Suppressor macrophage (primary cell): ENCODE measurements at places on chromosomes 1 and 21.

DNA sequence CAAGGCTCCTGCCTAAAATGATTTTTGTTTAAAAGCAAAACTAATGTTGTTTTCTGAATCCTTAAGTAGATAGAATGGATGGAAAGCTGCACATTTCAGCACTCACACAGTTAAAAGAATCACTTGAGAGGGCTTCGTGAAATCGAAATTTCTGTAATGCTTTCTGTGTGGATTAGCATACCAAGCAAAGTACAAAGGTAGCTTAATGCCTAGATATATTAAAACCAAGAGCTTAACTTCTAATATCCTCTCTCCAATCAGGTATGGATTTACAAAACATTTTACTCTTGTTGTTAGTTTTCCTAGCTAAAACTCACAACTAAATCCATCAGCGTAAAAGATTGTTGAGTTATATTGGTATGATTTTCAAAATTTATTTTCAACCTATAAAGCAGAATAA is 378.8 kb upstream of the PRMT6 start:
- DNase-seq, result no peak

DNA sequence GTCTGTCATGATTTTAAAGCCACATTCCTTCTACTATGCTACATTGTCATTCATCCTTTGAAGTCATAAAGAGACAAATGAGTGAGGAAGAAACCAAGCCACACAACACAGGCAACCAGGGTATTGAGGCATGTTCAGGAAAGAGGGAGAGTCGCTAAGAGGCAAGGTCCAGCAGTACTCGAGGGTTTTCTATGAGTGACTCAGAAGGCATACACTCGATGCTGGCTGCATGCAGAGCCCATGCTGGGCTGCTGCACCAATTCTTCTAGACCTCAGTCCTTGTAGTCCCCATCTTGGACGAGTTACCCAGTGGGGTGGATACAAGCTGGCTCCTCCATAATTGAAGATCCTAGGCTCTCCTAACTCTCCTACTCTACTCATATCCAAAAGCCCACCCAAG is 57.6 kb downstream of the OLFML2B start:
- DNase-seq, result no peak

GRCh38 chr1:234230414-234230862 is 142.8 kb upstream of the COA6 start:
- no peak for DNase-seq

GRCh38 chr1:54980528-54981241 is at the start of gene TMEM61:
Gene TMEM61, plus strand, starts transcription at chr1:54980628. Its CDS starts 438 bp downstream, at chr1:54981066.
- DNase-seq, result no peak

GRCh38 chr1:41322835-41323234 is 38.4 kb upstream of the FOXO6 start:
- DNase-seq, result peak; percentile 39

GRCh38 chr1:70809069-70809468 is 238.5 kb downstream of the PTGER3 start:
- no peak for DNase-seq

GRCh38 chr1:1617925-1618324 is 2.6 kb downstream of the MIB2 start:
- no peak for DNase-seq

DNA sequence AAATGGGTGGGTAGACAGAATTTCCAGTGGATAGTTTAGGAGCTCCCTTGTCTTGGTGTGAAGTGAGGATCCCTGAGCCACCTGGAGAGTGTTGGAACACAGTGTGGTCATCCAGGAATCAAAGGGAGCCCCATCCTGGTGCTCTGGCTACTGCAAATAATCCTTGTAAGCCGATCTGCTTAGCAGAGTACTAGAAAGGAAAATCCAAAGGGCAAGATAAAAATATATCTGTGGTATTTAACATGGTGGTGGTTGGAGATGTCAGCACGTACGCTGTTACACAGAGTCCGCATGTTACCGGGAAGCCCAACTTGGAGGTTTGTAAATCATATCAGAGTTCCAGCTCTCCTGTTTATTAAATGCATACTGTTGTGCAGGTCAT is 39.0 kb downstream of the VANGL1 start:
- DNase-seq, result no peak

- peak; percentile 49 for DNase-seq
Observed at GRCh38 chr1:159177272-159177907, 6.0 kb downstream of the CADM3 start.

DNA sequence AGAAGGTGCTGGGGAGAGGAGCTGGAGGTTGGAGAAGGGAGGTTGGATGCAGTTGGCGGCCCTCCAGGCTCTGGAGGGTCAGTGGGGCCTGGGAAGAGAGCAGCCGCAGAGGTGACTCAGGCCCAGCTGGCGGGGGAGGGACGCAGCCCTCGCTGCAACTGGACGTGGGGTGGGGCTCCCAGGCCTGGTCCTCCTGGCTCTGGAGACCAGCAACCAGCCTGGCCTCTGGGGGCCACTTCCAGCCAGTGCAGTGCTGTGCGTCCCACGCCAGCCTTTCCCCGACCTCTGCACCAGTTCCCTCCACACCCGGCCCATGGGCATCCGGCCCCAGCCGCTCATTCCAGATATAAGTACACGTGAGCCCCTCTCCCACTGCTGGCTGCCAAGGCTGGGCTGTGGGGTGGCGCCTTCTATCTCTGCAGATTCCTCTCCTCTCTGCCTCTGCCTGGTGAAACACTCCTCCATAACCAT is 38.0 kb upstream of the COL18A1 start:
- DNase-seq, result no peak

GRCh38 chr1:216168546-216168945 is 254.7 kb downstream of the USH2A start:
- no peak for DNase-seq

- peak; percentile 78 for DNase-seq
Observed at GRCh38 chr1:30976143-30976542, 67.6 kb upstream of the SDC3 start.

DNA sequence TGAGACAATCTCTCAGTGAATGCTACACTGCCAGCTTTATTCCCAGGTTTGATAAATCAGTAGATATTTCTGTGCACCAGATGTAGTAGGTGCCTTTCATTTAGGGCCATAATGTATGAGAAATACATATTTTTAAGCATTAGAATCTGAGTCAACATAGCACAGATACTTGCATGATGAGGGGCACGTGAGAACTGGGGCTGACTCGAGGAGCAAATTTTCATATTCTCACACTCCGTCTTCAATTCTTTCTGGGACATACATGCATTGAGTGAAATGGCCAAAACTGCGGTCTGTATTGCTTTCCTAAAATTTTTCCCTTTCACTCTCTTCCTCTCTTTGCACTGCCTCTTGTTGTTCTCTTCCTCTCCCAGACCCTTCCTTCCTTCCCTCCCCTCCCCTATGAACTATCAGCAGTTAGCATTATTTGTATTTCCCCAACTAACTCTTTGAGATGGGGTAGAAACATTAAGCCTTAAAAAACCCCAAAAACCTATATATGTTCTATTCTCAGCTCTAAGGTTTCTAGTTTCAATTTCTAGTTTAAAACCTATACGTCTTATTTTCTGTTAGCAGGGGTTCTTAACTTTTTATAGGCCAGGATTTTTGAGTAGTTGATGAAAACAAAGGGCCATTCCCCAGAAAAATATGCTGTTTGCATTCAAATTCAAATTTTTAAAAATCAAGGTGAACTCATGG is 289.1 kb downstream of the PTBP2 start:
- DNase-seq, result no peak

GRCh38 chr1:45928486-45929205 is 125.2 kb downstream of the MAST2 start:
- no peak for DNase-seq

GRCh38 chr1:38721816-38722215 is 137.8 kb downstream of the RRAGC start:
- DNase-seq, result no peak

DNA sequence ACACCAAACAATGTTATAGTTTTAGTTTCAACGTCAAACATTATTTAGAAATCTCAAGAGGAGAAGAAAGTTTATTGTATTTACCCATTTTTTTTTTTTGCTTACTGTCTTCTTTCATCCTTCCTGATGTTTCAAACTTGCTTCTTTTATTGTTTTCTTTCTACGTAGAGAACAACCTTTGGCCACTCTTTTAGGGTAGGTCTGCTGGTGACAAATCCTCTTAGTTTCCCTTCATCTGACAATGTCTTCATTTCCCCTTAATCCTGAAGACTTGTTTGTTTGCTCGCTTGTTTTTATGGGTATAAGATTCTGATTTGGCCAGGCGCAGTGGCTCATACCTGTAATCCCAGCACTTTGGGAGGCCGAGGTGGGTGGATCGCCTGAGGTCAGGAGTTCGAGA is 89.1 kb downstream of the RHOU start:
- DNase-seq, result no peak

DNA sequence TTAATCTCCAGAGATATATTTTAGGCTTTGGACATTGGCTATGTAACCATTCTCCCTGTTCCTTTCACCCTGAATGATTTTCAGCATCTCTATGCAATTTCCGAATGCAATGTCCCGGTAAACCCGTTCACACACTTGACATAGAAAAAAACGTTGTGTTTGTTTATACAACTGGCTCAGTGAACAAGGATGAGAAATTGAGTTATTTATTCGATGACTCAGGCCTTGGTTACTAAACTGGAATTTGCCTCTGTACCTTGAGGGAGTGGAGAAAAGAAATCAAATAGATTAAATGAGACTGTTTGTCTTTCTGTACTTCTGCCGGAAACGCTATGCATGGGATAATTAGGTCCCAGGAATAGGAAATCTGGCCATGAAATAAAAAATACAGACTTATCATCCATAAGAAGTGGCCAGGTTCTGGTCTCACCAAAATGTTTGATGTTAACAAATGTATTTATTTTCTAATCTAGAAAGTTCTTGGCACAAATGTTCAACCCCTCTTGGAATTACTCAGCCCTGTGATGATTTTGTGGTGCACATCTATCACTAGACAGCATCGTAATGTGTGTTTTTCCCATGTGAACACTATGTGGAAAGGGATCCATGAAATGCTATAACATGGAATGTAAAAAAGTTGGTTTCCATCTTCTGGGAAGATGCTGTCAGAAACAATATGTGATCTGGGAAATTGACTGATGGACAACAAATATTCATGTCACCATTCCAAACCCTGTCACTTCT is 253.9 kb downstream of the DUSP10 start:
- no peak for DNase-seq

- DNase-seq, result no peak
Observed at GRCh38 chr1:8219530-8219929, 98.4 kb upstream of the SLC45A1 start.

DNA sequence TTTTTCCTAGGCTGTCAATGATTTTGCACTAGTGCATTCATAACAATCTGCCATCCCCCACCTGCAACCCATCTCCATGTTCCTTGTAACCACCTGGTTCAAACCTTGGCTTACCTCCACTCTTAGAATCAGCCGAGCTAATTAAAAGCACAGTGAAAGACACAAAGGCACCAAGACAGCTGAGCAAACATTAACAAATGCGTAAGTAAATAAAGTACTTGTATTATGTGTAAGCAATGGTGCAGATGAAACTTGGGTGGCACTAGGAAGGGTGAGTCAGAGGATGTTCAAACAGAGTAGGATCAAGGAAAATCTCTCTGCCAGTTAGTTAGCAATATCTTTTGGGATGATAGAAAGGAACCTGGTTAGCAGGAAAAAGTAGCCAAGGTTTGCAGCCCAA is 5.1 kb upstream of the FOXJ3 start:
- no peak for DNase-seq

DNA sequence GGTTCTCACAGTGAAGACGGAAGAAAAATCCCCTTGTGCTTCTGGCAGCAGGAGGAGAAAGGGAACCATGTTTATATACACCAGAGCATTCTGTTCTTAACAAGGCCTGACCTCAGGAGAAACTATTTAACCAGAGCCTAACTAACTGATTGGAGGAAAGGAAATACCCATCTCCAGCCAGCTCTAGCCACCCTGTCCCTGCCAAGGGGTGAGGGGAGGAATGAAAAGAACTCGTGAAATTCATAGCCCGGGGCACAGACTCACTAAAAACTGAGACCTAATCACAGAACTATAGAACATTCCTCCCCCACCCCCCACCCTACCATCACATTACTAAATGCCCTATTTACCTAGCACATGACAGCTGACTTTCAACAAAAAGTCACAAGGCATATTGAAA is 65.0 kb downstream of the KCNH1 start:
- no peak for DNase-seq

DNA sequence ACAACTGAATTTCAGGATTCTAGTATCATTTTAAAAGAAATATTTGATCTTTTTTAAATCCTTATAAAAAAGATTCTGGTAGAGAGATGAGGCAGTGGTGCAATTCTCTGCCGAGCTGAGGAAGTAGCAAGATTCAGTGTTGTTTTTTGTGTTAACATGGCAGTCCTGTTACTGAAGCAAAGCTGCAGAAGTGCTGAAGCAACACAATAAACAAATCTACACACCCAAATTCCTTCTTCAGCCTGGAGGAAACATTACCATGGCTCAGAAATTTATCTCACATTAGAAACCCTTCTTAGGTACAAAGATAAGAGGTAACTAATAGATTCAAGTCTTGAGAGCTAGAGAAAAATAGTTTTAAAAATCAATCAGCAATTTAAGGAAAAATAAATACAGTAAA is 216.0 kb downstream of the DENND1B start:
- DNase-seq, result peak; percentile 33

GRCh38 chr1:157641177-157641576 is 43.3 kb upstream of the FCRL4 start:
- no peak for DNase-seq

DNA sequence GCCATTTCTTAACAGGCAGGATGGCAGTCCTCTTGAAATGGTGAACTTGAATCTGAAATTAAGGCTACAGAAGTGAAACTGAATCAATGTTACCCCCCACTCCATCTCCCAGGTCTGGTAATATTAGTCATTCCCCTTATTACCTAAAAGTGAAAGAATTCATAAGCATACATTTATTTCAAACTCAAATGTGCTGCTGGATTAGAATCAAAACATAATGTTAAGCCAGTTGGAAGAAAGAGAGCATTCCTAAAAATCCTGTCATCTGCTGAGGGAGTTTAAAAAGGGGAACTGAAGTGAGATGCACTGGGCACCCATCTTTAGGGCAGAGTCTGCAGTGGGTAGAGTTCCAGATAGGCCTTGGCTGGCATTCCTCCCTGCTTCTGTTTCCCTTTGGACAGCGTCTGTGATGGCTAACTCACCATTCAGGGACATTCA is 17.4 kb downstream of the KIAA0319L start:
- DNase-seq, result peak; percentile 42

DNA sequence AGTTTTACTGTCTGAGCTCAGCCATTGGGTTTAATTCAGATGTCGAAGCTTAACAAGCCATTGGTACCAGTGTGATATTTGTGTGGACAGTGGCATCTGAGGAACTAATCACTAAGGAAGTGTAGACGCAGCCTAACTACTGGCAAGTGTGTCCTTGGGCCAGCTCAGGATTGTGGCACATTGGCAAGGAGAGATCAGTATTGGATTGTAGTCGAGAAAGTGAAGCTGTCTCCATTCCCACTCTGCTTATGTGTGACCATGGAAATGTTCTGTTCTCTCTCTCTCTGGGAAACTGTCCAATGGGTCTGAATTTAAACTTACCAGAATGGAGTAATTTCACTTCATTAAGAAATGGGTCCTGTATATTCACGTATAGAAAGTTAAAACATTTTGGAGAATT is 112.2 kb downstream of the ITSN1 start:
- DNase-seq, result no peak

GRCh38 chr1:27496604-27497155 is 6.7 kb upstream of the WASF2 start:
- no peak for DNase-seq
